ENCODE measurements at places on chromosomes 12 and 14.

- DNase-seq: no peak
Measured at GRCh38 chr14:90699016-90699415, 117.2 kb downstream of the TTC7B start.

DNA sequence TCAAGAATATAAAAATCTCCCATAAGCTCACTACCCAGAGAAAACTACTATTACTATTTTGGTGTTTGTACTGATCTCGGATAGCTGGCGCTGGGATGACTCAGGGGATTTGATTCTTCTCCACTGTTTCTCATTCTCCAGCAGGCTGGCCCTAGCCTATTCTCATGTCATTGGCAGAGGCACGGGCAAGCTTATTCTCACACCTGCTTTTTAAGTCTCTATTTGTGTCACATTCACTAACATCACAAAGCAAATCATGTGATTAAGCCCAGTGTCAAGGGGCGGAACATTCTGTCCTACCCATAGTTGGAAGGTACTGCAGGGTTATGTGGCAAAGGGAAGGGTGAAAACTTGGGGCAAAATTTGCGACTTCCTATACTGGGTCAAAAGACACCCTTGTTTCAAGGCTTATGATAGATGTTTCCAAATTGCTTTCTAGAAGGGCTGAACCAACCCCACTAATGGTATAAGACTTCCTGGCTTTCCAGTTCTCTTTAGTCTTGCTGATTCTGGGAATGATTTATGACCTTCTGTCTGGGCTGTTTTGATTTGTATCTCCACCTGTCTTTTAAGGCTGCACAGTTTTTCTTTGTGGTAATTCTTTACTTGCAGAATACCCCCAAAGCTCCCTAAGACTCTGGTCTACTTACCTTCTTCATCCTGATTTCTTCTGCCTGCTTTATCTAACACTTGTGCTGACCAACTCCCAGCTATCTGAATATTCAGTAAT is 406.4 kb downstream of the NRXN3 start:
- no peak for DNase-seq

- DNase-seq: no peak
Measured at GRCh38 chr14:68658029-68658509, 134.8 kb downstream of the ZFP36L1 start.

DNA sequence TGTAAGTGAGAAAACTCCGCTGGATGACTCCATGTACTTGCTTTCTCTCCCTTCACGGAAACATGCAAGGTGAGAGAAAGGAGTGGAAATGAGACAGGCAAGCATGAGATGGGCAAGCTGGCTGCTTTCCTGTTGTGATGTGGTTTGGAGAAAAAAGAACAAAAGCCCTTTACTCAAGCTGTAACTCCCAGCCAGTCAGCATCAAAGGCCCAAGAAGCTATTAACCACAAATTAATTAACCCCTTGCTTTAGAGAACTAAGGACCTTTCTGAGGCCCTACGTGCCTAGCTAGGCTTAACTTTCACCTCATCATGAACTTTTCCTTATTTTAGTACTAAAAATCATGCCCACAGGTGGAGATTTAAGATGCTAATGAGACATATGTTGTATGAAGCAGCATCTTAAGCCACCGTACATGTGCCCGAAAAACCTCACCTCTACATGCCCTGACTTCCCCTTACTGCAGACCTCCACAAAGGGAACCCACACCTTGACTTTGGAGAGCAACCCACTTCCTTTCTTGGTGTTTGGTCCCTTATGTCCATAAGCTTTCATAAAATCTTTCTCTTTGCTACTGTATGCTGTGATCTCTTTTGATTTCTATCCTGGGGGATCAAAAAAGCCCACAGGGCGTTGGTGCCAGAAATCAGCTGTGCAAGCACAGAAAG is 87.0 kb downstream of the GALNT8 start:
- no peak for DNase-seq

DNA sequence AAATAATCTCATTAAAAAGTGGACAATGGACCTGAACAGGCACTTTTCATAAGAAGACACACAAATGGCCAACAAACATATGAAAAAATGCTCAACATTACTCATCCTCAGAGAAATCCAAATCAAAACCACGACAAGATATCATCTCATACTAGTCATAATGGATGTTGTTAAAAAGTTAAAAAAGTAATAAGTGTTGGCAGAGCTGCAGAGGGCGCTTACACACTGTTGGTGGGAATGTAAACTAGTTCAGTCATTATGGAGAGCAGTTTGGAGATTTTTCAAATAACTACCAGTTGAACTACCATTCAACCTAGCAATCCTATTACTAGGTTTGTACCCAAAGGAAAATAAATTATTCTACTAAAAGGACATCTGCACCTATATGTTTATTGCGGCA is 47.2 kb downstream of the FOXG1 start:
- DNase-seq: no peak

DNA sequence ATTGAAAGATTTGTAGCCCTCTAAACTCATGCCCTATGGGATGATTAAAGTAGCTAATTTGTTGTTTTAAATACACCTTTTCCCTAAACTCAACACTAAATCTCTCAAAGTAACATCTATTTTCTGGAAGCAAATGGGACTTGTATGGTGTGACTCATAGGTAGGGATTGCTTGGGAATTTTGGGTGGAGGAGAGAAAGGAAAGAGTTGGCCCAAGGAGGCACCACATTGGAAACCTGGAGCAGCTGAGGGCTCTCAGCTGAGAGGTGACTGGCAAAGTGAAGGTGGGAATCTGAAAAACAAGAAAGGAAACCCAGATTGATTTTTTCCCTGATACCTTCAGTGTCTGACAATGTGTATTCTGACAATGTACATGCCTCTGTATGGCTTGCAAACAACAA is 114.8 kb upstream of the PRICKLE1 start:
- no peak for DNase-seq

GRCh38 chr14:100845341-100845740 is 19.4 kb downstream of the MEG3 start:
- no peak for DNase-seq

GRCh38 chr12:28711421-28711820 is 437.7 kb upstream of the FAR2 start:
- DNase-seq: no peak

DNA sequence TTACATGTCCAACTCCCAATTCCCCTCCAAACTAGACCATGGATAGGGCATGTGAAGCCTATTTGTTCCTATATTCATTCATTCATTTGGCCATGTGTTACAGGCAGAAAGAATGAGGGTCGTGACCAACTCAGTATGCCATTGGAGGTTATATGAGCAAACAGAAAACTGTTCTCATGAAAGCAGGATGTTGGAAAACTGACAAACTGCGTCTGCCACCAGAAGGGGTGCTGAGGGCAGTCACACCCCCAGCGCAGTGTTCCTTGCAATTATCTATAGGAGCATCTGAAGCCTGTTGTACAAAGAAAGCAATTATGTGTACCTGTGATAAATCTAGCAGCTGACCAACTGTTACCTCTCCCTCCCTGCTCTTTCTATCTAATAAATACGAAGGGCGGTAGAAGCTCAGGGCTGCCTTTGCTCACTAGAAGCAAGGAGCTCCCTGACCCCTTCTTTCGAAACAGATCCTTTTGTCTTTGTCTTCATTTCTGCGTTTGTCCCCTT is 21.1 kb downstream of the ENTPD5 start:
- no peak for DNase-seq

GRCh38 chr12:120093592-120094355 is 22.8 kb downstream of the RAB35 start:
- DNase-seq: no peak

DNA sequence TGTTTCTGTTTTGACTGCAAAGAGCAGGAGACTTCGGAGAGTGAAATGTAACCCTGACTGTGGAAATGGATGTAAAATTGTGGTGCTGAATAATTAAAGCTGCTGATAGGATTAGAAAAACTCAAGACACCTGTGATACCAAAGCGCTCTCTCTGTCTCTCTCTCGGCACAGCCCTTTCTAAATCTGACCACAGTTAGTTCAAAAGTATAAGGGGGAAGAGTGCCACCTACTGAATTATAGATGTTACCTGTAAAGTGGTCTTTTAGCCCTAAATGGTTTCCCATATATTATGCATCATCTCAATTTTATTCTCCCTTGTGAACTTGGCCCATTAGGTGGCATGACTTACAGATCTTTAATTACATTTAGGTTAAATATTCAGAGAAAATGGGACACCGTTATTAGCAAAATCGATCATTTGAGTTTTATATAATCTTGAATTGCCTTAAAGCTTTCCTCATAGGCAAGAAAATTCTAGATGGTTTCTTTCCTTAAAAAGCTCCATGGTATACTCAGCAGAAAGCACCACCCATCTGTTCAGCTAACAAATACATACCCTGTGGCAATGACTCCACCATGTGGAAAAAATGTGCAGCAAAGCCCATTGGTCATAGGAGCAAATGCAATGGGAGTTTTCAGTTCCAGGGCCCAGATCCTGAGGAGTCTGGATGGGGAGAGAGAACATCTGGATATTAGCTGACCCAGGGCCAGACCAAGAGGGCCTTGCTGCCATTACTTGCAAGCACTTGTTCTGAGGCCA is 18.1 kb downstream of the RFC5 start:
- DNase-seq: no peak

- DNase-seq: no peak
Measured at GRCh38 chr12:104721039-104721405, 237.1 kb downstream of the SLC41A2 start.

DNA sequence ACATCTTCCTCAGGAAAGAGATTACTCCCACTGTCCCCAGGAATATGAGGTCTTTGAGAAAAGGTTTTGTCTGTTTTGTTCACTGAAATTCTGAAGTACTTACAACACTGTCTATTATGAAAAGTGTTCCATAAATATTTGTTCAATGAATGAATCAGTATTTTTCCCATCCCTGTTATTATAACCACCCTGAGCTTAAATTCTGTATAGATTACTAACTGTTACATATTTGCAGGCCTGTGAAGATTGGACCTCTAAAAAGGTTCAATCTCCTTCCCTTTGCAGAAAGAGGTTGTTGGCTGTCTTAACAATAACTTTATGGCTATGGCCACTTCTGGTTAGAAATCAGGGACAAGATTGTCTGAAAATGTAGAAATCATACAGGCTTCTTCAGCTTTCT is 174.5 kb upstream of the NPAS3 start:
- DNase-seq: no peak

DNA sequence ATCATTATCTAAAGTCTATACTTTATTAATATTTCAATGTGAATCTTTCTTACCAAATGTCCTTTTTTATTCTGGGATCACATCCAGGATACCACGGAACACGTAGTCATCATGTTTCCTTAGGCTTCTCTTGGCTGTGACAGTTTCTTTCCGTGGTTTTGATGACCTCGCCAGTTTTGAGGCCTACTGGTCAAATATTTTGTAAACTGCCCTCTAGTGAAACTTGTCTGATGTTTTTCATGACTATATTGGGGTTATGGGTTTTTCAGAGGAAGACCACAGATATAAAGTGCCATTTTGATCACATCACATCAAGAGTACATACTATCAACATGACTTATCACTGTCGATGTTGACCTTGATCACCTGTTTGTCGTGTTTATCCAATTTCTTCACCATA is 14.1 kb upstream of the SERPINA6 start:
- DNase-seq: no peak

GRCh38 chr14:73467377-73467776 is 9.0 kb upstream of the NUMB start:
- DNase-seq: no peak

GRCh38 chr12:108683906-108684556 is 47.3 kb downstream of the CORO1C start:
- DNase-seq: no peak

- DNase-seq: no peak
Measured at GRCh38 chr12:93174473-93174872, 203.3 kb upstream of the NUDT4 start.

GRCh38 chr14:105439179-105439578 is 19.6 kb downstream of the MTA1 start:
- no peak for DNase-seq

DNA sequence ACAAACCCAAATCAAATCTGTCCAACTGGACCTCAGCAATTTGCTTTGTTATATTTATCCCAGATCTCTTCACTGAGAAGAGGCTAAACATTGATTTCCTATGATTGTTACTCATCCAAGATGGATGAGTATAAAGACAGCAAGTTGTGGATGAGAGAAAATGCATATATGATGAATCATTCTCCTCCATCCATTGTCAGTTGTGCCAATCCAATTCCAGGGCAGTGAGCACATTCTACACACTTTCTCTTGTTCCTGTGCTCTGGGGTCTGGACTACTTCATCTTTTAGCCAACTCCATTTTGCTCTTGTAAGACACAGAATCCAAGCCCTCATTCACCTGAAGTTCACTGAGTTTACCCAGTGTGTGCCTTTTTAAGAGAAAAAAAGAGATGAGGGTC is 105.7 kb downstream of the GCH1 start:
- no peak for DNase-seq

- DNase-seq: no peak
Measured at GRCh38 chr12:51653431-51653830, 62.4 kb downstream of the SCN8A start.

DNA sequence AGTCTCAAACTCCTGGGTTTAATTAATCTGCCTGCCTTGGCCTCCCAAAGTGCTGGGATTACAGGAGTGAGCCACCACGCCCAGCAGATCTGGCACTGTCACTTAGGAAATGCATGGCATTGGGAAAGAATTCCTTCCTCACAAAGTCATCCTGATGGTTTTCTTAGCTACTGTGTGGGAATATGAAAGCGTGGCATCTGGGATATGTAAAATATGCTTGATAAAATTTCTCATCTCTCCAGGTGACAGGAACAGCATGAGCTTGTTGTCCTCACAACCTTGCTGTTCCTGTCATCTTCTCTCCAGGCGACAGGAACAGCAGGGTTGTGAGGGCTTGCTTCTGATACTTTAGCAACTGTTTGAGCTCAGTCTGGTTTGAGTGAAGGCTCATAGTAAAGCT is 16.1 kb upstream of the AICDA start:
- DNase-seq: no peak

DNA sequence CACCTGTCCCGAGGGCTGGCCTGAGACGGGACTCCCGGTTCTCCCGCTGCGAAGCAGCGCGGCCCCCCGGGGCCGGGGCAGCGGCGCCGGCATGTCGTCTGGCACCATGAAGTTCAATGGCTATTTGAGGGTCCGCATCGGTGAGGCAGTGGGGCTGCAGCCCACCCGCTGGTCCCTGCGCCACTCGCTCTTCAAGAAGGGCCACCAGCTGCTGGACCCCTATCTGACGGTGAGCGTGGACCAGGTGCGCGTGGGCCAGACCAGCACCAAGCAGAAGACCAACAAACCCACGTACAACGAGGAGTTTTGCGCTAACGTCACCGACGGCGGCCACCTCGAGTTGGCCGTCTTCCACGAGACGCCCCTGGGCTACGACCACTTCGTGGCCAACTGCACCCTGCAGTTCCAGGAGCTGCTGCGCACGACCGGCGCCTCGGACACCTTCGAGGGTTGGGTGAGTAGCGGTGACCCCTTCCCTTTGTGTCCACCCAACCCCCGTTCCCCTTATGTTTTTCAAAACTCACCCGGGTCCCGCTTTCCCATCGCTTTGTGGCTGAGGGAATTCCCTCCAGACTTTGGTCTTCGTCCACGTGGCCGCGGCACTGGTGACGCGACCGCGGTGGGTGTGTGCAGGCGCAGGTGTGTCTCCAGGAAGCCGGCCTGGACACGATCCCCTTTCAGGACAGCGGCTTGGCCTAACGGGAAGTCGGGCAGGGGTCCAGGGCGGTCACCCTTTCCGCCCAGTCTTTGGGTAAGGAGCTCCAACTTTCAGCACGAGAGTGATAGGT is 826 bp downstream of the PRKCH start:
- DNase-seq: no peak

- peak; percentile 37 for DNase-seq
Measured at GRCh38 chr12:18250313-18250916, 10.9 kb upstream of the PIK3C2G start.

Measured in HEK293T (cell line).